ENCODE measurements at places on chromosomes 2 and 18. TPM values are rescaled to one million over a fixed set of nuclear protein-coding genes. Genes with fewer than 3 reads are reported as not detected.

- DNase-seq, result no peak
Observed at GRCh38 chr18:60563082-60563481, 190.5 kb upstream of the MC4R start.

GRCh38 chr2:68662466-68662865, 19.1 kb downstream of the PROKR1 start:
- no peak for DNase-seq

DNA sequence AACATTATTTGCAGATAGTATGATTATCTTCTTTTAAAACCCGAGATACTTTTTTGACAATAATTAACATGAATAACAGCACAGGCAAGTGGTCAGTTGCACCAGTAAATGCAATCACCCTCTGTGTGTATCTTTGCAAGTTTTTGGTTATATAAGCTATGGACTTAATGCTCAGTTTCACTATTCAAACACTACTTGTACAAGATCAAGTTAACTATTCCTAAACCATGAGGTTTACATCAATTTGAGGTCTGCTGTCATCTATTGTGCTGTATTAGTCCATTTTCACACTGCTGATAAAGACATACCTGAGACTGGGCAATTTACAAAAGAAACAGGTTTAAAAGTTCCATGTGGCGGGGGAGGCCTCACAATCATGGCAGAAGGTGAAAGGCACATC, 323.2 kb downstream of the NR4A2 start:
- DNase-seq, result no peak

The MAP2 gene
- total RNA-seq, result 44.0 TPM

DNA sequence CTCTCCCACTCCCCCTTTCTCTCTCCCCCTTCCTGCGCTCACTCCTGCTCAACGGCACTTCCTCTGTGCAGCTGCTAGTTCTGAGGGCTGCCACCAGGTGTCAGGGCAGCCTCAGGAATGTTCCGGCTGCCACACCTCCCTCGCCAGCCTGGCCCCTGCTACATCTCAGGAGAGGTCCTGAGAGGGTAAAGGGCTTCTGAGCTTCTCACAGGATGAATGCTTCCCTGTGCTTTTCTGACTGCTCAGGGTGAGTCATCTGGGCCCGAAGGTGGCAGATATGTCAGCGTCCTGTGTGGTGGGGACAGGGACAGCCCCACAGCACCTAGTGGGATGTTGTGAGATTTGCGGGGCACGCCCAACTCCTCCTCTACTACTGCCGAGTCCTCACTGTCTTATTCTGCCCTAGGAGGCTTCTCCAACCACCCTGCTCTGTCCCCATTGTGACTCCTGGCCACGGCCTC, 49.0 kb downstream of the PLEKHB2 start:
- DNase-seq, result peak; percentile 78

The DCC gene
- total RNA-seq, result 7.1 TPM

The UCN gene
- 2.8 TPM for total RNA-seq

GRCh38 chr2:218998414-218999002, 5.3 kb upstream of the CRYBA2 start:
- no peak for DNase-seq

GRCh38 chr2:38301969-38302702, 74.9 kb downstream of the ATL2 start:
- DNase-seq, result no peak

The HRH4 gene
- 1.7 TPM for total RNA-seq

DNA sequence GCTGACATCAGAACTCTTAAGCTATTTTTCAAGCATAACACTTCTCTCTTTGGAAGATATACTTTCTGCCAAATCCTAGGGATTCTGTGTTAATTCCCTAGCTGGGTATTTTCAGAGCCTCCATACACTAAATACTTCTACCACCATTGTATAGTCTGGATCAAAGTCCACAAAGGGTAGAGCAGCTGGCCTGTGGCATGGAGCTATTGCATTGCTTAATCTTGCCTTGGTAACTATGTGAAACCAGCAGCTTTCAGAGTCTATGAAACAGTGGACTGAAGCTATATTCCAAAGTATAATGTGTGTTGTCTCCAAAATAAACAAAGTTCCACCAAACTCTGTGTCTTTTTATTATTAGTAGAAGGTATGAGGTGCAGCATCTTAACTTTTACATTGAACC, 296.9 kb upstream of the CDH19 start:
- DNase-seq, result no peak

The GNAL gene
- 4.3 TPM for total RNA-seq

DNA sequence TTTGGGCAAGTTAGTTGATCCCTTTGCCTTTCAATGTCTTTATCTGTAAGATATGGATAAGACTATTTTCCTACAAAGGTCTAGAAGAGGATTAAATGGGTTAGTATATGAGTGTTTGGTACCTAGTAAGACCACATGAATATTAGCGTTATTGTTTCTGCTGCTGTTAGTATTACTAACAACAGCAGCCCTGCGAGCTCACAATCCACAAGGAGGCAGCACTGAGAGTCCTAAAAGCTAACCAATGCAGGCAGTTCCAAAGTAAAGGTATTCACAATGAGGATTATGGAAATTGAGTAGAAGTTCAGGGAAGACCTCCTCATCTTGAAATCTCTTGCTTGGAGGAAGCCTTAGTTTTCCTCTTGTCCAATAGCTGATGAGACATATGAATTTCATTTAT, 248.9 kb downstream of the TDRD15 start:
- no peak for DNase-seq

The C2orf42 gene
- 9.6 TPM for total RNA-seq

DNA sequence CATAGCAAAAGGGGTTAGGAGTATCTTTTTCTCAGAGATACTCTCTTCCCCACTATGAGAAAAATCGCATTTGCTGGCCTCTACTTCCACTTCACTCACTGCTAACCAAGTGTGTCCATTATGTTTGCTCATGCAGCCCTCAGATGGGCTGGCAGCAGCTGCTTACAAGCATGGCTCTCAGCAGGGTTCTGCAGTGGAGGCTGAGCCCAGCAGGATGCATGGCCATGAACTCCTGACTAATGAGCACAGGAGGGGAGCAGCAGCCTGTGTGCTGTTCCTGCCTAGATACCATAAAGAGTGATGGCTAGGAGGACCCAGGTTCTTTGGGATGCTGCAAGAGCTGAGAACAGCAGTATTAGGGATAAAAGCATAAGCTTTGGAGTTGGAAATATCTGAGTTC, 316.9 kb upstream of the THSD7B start:
- no peak for DNase-seq

DNA sequence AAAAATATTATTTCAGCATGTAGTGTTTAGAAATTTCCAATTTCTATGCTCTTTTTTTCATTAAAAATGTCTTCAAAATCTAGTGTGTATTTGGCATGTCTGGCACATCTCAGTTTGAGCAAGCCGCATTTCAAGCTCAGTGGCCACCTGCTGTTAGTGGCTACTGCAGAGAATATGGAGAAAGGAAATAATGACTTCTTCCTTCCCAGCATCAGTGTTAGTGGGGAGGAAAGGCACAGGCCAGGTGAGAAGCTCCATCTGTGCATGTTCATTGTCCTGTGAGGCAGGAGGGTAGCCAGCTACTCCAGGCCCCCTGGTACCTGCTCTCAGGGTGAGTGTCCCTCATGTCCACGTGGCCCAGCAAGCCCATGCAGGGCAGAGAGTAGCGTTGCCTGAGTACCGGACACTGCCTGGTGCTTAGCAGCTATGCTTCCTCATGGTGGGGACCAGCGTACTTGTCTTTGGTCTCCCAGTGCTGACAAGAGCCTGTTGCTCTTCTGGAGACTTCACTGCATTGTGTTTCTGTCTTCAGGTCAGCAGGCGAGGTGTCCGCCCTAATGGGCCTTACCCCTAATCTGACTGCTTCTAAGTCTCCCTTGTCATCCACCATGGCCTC, 67.4 kb upstream of the CHMP1B start:
- DNase-seq, result no peak

GRCh38 chr2:224987733-224988132, 54.5 kb downstream of the DOCK10 start:
- DNase-seq, result no peak

The RAD51AP2 gene
- total RNA-seq, result not detected

The PLCD4 gene
- 1.0 TPM for total RNA-seq

- no peak for DNase-seq
Observed at GRCh38 chr2:111667542-111668273, 216.3 kb downstream of the ANAPC1 start.

The DIPK1C gene
- not detected for total RNA-seq

DNA sequence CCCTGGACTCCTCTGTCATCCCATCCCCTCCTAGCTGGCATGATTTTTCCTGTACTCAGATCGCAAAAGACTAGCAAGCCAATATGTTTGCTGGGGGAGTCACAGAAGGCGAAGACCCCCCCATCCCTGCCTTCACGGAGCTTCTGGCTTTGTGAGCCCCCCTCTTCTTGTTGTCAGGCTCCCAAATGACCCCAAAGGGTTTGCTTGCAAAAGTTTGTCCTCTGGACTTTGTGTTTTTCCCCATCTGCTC, 169.9 kb downstream of the SMAD7 start:
- DNase-seq, result no peak

GRCh38 chr2:160251569-160251968, 51.5 kb upstream of the ITGB6 start:
- DNase-seq, result no peak

- peak; percentile 53 for DNase-seq
Observed at GRCh38 chr2:8599421-8600242, 82.2 kb upstream of the ID2 start.

The EFR3B gene
- 10.7 TPM for total RNA-seq

The NT5DC4 gene
- not detected for total RNA-seq

The ANKRD23 gene
- total RNA-seq, result 1.7 TPM

The GALNT13 gene
- total RNA-seq, result 5.8 TPM

The LBH gene
- 272 TPM for total RNA-seq

DNA sequence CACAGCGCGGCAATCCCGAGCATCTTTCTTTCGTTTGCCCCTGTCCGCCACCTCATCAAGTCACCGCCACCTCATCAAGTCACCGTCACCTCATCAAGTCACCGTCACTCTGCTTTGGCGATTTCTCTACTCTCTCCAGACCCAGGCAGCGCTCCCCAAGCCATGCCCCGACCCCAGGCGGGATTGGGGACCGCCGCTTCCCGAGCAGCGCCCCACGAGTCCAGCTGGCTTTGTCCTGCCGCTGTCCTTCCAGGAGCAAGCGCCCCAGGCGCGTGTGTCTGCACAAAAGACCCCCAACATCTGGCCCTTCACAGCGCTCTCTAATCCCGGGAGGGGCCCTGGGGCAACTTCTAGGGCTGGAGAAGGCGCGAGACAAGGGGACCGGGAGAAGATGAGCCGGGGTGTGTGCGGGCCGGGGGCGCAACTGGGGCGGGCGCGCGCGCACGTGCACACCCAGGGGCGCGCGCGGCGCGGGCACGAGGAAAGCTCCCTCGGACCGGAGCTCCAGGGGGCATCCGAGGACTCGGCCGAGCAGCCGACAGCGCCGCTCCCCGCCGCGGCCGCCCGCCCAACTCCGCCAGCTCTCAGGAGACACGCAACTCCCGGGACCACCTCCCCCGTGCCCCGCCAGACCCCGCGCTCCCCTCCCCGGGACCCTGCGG, 633 bp upstream of the RNF152 start:
- peak; percentile 74 for DNase-seq

GRCh38 chr2:3545788-3546478, 12.2 kb downstream of the RNASEH1 start:
- DNase-seq, result no peak
